Activated CD4-positive, alpha-beta T cell treated with anti-CD3 and anti-CD28 coated beads, Interleukin-10, Interleukin-2, amounts not matched to agents 100 ng/mL and 50 ng/mL, durations not matched to agents 16 hours and 8 hours (primary cell): ENCODE measurements at places on chromosomes 3 and 15.

GRCh38 chr3:152299249-152299976 is 30.7 kb downstream of the MBNL1 start:
- DNase-seq, result peak; percentile 48

GRCh38 chr3:147699175-147699838 is 290.1 kb downstream of the ZIC1 start:
- DNase-seq, result no peak

GRCh38 chr3:45958321-45958791 is 15.1 kb downstream of the CXCR6 start:
- DNase-seq, result no peak

DNA sequence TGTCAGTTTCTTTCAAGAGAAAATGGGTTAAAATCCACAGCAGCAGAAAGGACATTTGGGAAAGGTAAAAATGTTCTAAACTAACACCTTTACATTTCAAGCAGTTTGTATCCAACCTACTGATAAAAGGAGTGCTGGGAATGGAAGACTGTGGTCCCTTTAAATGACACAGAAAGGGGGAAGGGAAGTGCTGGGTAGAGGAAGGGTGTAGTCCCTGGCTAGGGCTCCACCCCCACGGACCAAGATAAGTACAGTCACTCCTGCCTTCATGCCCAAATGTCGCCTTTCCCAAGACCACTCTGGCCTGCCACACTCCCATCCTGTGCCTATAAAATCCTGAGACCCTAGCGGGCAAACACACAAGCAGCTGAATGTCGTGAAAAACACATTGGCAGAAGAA is 350.9 kb upstream of the POU1F1 start:
- DNase-seq, result no peak

GRCh38 chr3:48369693-48370332 is 2.2 kb upstream of the FBXW12 start:
- DNase-seq, result no peak

DNA sequence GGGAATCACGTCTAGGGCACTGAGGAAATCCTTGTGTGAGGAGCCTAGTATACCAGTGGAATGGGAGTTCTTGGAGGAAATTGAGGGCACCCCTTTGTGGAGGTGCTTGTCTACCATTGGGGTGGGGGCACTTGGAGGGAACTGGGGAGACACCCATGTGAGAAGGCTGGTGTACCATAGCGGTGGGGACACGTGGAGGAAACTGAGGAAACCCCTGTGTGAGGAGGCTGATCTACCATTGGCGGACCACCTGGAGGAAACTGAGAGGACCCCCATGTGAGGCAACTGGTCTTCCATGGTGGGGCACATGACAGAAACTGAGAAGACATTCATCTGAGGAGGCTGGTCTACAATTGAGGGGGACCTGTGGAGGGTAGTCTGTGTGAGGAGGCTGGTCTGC is 164.5 kb downstream of the FBLN2 start:
- no peak for DNase-seq

- DNase-seq, result no peak
These were observed 1141.4 kb downstream of the TBL1XR1 start for GRCh38 chr3:176055836-176056235.

- no peak for DNase-seq
These were observed 476.8 kb downstream of the C3orf38 start for GRCh38 chr3:88626456-88627120.

DNA sequence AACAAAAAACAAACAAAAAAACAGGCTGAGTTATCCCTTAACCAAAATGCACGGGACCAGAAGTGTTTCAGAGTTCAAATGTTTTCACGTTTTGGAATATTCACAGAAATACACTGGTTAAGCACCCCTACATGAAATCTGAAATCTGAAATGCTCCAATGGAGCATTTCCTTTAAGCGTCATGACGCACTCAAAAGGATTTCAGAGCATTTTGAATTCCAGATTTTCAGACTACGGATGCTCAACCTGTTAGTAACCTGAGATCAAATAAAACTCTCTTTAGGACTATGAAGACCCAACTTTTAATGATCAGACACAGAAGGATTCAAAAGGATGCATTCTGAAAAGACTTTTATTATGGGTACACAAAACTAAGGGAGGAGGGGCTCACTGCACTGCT is 9.6 kb downstream of the CLPX start:
- no peak for DNase-seq

DNA sequence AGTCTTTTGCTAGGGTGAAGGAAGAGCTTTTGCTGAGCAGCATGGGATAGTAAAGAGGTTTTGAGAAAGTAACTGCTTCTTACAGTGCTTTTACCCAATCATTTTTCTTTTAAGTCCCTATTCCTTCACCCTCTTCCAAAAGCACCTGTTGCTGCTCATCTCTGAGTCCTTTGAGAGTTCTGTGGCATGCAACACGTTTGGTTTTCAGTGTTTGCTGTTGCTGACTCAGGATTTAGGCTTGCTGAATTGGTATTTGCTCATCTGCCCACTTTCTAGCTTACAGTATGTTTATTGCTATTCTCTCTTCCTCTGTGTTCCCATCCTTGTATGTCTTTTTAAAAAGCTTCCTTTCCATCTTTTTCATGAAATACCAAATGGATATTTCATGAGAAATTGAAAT is 55.9 kb upstream of the THRB start:
- no peak for DNase-seq

DNA sequence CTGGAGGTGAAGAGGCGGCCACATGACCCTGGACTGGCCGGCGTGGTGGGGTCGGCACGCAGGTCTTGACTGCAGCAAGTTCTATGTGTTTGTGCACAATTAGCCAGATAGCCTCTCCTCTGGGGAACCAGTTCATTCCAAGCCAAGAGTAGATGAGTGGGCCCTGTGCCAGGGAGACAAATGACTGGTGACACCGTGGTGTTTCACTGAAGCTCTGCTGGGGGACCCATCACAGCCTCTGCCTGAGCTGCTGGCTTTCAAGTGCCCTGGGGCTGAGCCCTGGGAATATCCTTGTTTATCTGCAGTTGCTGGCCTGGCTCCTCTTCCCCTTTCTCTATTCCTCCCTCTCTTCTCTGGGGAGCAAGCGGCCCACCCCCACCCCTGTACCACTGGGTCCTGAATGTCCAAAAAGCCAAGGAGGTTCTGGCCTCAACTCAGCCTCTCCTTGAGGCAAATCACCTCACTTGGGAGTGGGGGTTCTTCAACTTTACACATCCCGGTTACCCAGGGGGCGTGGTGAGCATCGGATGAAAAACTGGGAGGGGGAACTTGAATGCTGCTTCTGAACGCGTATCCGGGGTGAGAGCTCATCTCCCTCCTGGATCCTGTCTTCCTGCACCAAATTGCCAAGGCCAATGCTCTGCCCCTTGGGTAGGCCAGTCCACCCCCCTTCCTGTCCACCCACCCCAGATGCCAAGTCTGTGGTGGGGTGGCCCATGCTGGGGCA is 199.6 kb upstream of the LYSMD4 start:
- DNase-seq, result no peak

DNA sequence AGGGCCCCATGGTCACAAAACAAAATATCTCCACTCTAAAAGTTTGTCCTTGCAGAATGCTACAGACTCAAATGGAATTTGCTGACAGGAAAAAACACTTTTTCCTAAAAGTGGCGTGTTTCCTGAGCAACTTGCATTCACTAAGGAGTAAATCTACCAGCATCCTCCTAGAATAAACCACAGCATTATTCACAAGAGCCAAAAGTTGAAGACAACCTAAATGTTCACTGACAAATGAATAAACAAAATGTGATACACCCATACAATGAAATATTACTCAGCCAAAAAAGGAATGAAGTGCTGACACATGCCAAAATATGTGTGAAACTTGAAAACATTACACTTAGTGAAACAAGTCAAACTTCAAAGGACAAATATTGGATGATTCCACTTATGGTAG is 28.9 kb downstream of the ITGB5 start:
- no peak for DNase-seq

DNA sequence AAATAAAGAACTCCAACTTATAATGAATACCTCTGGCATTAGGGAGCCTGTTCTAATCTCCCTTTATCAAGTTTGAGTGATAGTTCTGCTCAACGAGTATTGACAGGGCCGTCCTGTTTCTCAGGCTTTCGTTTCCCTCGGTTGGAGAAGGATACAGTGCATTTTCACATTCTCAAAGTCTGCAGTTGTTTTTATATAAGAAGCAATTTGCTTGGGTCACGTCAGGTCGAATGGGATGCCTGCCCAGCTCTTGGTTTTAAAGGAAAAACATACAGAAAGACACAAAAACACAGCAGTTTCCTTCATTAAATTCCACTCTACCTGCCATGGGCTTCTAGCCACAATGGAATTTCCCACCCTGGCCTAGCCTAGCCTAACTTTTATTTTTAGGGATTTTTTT is 366.3 kb downstream of the TIGIT start:
- no peak for DNase-seq

DNA sequence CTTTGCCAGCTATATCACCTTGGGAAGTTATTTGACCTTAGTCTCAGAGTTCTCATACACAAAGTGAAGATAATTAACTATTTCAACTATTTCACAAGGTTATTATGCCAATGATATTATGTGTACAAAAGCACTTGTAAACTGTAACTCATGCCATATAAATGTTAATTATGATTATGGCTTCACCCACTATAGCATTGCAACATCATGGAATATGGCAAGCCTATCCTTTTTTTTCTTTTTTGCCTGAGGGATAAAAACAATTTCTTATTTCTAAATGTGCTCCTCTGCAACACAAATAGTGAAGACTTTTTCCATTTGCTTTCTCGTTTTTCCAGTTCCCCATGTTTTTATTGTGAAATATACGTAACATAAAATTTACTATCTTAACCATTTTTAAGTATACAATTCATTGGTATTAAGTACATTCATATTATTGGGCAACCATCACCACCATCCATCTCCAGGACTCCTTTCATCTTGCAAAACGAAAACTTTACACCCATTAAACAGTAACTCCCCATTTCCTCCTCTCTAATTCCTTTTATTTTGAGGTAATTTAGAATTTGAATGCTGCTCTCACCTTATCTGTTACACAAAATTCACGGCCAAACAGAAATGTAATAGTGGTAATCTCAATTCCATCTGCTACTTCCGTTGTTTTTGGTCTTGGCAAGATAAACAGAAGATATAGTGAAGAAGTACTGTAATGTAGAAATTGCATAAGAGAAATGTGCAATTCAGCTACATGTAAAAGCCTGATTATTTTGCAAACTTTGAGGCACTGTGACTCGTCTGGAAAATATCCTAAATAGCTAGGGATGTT is 46.3 kb downstream of the NANOGP8 start:
- no peak for DNase-seq
